ENCODE measurements at places on chromosomes 13 and 19. TPM values are rescaled to one million over a fixed set of nuclear protein-coding genes. Genes with fewer than 3 reads are reported as not detected.

IGFL3 gene
- not detected for total RNA-seq

CLEC11A gene
- total RNA-seq, result 10.6 TPM

ADM5 gene
- 5.8 TPM for total RNA-seq

URAD gene
- not detected for total RNA-seq

MEIOSIN gene
- not detected for total RNA-seq

TSHZ3 gene
- 2.0 TPM for total RNA-seq

PTH2 gene
- total RNA-seq, result not detected

SULT2A1 gene
- not detected for total RNA-seq

FCAR gene
- total RNA-seq, result not detected

LGALS16 gene
- total RNA-seq, result not detected

AMH gene
- 7.8 TPM for total RNA-seq

A1BG gene
- 13.2 TPM for total RNA-seq

FGF21 gene
- not detected for total RNA-seq

FSD1 gene
- 8.4 TPM for total RNA-seq

GDF15 gene
- total RNA-seq, result 66.7 TPM

ZNF780A gene
- total RNA-seq, result 35.3 TPM

SELENOV gene
- not detected for total RNA-seq

CDX2 gene
- total RNA-seq, result 0.64 TPM

GADD45B gene
- total RNA-seq, result 43.5 TPM

KLF1 gene
- not detected for total RNA-seq

SLC46A3 gene
- 1.6 TPM for total RNA-seq

CRB3 gene
- 5.0 TPM for total RNA-seq

RFPL4AL1 gene
- total RNA-seq, result not detected

CCDC8 gene
- total RNA-seq, result not detected

HSPB6 gene
- 0.10 TPM for total RNA-seq

LILRB3 gene
- not detected for total RNA-seq

FCER2 gene
- not detected for total RNA-seq

UNC13A gene
- total RNA-seq, result 1.00 TPM

MBD3L5 gene
- not detected for total RNA-seq

ZNF610 gene
- not detected for total RNA-seq

UBA52 gene
- 1,105 TPM for total RNA-seq

FZR1 gene
- 35.4 TPM for total RNA-seq

CEACAM8 gene
- total RNA-seq, result not detected

PCSK4 gene
- 0.92 TPM for total RNA-seq

USHBP1 gene
- total RNA-seq, result not detected

SLC10A2 gene
- total RNA-seq, result not detected

SYT5 gene
- 7.7 TPM for total RNA-seq

SYCN gene
- not detected for total RNA-seq

JSRP1 gene
- total RNA-seq, result 0.72 TPM

TJP3 gene
- total RNA-seq, result 0.73 TPM

IFI30 gene
- total RNA-seq, result 10.4 TPM

TINCR gene
- total RNA-seq, result 3.1 TPM

OR7A5 gene
- total RNA-seq, result not detected

CRX gene
- not detected for total RNA-seq

SIGLECL1 gene
- total RNA-seq, result not detected

HIPK4 gene
- total RNA-seq, result 0.32 TPM

ZNF625 gene
- not detected for total RNA-seq

All from A549 treated with RU486 at 1 μM for 4 hours (cell line).